ENCODE measurements at places on chromosomes 2 and 18. TPM values are rescaled to one million over a fixed set of nuclear protein-coding genes. Genes with fewer than 3 reads are reported as not detected.

Gene ECEL1
- 17.2 TPM for total RNA-seq

Gene PROC
- 0.31 TPM for total RNA-seq

Gene GAREM2
- total RNA-seq, result 7.2 TPM

Gene IL36G
- total RNA-seq, result not detected

Gene ZNF385B
- 0.41 TPM for total RNA-seq

Gene ALK
- total RNA-seq, result 0.21 TPM

Gene B3GNT7
- 52.9 TPM for total RNA-seq

Gene FSIP2
- 1.9 TPM for total RNA-seq

Gene PJVK
- 1.2 TPM for total RNA-seq
